Activated naive CD8-positive, alpha-beta T cell treated with anti-CD3 and anti-CD28 coated beads, Interleukin-2, amount 50 U/mL, for 16 hours (primary cell): ENCODE measurements at places on chromosomes 13 and 19.

- no peak for DNase-seq
Observed at GRCh38 chr13:33228648-33229445, 56.7 kb downstream of the STARD13 start.

- DNase-seq: no peak
Observed at GRCh38 chr13:20696073-20696472, 7.4 kb upstream of the IL17D start.

DNA sequence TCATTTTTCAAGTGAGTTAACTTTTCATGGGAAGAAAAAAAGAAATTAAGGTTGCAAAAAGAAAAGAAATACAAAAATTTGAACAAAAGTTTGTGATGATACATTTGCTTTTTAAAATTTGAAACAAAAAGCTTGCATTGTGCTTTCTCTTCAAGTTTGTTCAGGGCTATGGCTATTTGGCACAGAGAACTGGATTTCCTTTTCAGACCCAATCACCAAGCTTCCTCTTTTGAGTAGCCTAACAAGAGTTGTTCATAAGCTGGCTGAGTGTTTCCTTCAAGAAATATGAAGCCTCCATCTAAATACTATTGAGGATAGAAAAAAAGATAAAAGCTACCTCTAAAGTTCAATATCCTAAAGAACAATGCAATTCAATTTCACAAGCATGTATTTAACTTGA, 787.8 kb downstream of the LIG4 start:
- DNase-seq: no peak

- no peak for DNase-seq
Observed at GRCh38 chr13:74138241-74138640, 4.0 kb upstream of the KLF12 start.

DNA sequence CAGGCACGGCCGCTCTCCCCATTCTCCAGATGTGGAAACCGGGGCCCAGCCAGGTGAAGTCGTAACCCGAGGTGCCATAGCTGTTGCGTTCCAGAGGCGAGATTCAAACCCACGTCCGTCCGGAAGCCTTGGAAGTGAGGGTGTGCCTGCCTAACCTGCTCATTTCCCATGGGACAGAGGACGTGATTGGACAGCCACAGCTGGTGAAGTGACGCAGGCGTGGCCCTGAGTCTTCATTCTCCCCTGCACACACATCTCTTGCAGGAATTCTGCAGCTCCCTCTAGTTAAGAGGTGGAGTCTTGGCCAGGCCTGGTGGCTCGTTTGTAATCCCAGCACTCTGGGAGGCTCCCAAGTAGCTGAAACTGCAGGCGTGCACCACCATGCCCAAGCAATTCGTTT, 16.8 kb downstream of the MEIS3 start:
- no peak for DNase-seq

- no peak for DNase-seq
Observed at GRCh38 chr13:41394166-41394565, 63.2 kb upstream of the RGCC start.

GRCh38 chr13:25871389-25872125, 180.3 kb downstream of the SHISA2 start:
- no peak for DNase-seq

GRCh38 chr13:26220575-26220974, 1.5 kb downstream of the RNF6 start:
- no peak for DNase-seq

DNA sequence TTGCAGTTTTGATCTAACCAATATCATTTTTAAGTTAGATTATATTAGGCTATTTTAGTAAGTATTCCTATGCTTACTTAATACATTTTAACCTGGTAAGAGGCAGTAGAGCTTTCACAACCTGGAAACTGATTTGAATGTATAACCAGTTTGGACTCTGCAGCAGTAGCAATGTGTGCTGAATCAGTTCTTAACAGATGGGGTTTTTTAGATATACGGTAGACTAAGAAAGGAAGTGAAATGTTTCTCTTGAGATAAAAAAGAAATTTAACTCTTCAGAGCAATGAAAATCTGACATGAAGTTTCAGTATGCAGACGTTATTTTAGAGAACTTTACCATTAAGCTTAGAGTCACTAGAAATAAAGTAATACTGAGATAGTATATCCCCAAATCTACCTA, 2.7 kb downstream of the NBEA start:
- no peak for DNase-seq

GRCh38 chr19:12723381-12723640, 421 bp downstream of the TNPO2 start:
- DNase-seq: no peak

GRCh38 chr13:22455036-22455435, 725.7 kb upstream of the SGCG start:
- DNase-seq: no peak

- DNase-seq: no peak
Observed at GRCh38 chr13:29969286-29969685, 118.9 kb upstream of the UBL3 start.

GRCh38 chr13:96381681-96382080, 291.8 kb downstream of the HS6ST3 start:
- no peak for DNase-seq

- DNase-seq: no peak
Observed at GRCh38 chr13:31860002-31860401, 120.7 kb downstream of the RXFP2 start.

GRCh38 chr19:29923653-29924052, 18.4 kb upstream of the URI1 start:
- no peak for DNase-seq

- DNase-seq: no peak
Observed at GRCh38 chr13:39748961-39749360, 93.5 kb downstream of the COG6 start.

DNA sequence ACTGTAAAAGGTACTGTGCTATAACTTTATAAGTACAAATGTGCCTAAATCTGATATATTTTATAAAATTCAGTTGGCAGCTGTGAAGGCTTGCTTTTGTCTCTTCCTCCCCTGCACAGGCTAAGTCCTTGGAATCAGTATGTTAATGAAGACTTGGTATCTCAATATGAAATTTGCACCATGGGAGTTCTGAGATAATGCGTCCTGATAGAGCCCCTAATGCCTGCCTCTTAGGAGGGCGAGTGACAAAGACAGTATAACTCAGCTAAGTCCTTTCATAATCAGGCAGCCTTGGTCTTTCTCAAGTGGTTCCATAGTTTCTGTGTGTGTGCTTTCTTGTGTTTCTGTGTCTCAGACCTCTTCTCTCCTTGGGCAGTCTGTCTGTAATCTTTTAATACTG, 14.7 kb downstream of the LRCH1 start:
- no peak for DNase-seq

DNA sequence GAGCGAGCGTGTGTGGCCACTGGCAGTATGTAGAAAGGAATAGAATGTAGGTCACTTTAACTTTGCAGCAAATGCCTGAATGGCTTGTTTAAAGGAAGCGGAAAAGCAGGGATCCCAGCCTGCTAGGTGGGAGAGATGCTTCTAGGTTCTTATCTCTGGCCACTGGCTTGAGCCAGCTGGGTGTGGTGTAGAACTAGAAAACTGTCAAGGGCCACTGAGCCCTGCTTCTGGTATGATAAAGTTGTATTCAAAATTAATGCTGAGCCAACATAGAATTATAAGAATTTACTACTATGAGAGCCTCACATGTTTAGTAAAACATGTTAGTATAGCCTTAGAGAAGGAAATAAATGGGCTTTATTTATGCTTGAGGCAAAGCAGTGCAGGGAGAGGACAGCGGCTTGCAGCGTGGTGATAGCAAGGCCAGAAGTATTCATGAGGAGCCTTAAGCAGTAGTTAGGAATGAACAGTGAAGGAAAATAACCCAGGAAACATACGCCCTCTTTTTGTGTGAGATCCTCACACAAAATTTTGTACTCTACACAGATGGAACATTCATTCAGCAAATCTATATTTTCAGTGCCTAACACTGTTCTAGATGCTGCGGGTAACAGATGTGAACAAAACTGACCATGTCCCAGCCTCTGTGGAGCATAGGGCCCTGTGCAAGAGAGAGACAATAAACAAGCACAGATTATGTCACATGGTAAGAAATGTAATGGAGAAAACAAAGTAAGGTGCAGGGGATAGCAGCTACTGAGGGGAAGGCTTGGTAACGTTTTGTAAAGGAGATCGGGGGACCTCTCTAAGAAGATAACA, 863.2 kb downstream of the DIAPH3 start:
- no peak for DNase-seq

DNA sequence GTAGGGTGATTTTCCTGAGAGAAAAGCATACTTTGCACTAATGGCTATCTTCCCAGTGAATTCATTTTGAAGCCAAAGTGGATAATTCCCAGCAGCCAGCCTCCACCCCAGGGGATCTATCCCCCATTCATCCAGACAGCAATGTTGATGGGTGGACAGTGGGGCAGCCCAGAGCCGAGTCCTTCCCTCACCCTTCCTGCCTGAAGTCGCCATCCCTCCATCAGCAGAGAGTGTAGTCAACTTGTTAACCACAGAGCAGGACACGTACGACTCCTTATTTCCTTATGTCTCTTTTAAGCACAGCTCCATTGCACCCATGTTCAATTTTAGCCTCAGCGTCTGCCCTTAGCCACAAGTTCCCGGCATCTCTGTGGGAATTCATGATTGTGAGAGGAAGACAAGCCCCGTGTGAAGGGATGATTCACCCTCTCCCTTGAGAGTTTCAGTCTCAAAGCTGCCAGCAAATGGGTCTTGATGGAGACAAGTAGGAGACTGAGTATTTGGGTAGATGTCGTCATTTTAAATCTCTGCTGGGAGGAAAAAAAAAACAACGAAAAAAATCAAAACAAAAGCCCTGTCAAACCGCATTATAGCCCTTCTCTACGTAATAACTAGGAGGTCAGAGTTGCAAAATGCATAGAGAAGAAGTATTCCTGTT, 58.3 kb upstream of the MEDAG start:
- DNase-seq: no peak

- DNase-seq: no peak
Observed at GRCh38 chr13:97198753-97199152, 23.4 kb upstream of the MBNL2 start.

GRCh38 chr19:44722131-44723121, 23.5 kb downstream of the CEACAM16 start:
- DNase-seq: no peak

DNA sequence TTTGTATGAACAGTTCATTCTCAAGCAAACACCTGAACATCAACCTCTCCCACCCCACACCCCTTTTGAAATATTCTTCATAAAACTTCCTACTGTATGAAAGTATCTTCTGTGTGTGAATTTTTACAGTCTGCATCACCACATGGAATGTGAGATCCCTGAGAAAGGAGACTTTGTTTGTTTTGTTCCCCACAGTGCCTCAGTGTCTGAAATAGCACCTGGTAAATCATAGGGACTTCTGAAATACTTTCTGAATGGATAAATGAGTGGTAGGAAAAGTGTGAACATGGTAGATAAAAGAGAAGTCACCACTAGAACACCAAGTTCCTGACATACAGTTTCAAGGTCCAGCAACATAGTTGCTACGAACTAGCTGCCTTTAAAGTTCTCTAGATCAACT, 1071.2 kb downstream of the EFNB2 start:
- DNase-seq: no peak

DNA sequence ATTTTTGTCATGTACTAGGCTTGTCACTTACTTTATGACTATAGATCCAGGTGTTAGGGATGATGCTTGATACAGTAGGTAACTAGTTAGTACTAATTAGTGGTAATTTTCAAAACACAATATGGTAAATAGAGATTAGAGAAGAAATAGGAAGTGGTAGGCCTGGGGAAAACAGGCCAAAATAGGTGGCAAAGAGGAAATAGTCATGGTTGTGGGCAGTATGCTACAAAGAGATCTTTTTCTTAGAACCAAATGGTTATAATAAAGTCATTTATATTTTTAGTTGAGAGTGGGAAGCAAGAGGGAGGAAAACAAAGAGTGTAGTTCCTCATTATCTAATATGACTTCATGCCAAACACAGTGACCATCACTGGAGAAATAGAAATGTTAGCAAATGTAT, 9.1 kb upstream of the VWA8 start:
- no peak for DNase-seq

DNA sequence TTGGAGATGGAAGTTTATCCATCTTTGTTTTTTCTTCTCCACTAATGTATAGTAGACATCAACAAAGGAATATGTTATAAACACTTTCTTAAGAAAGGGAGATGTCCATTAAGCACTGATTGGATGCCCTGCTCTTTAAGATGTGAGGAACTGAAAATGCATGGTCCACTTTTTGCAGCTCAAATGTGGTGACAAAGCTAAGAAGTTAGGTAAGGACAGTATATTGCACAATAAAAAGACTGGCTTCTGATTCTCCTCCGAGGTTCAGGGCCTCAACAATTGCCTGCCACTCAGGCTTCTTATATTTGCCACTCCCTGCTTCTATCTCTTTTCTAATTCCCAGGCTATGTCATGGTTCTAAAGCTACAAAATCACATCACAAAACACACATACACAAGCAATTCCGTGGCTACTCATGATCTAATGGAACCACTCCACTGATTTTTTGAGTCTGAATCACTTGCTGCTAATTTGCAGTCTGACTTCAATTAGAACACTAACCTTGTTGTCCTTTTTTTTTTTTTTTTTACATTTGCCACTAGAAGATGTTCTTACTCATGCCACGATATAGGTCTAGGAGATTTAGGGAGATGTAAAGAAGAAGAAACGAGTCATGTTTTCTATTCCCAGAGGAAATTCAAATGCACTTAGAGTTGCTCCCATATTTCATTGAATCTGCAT, 29.6 kb upstream of the TNFSF11 start:
- no peak for DNase-seq

DNA sequence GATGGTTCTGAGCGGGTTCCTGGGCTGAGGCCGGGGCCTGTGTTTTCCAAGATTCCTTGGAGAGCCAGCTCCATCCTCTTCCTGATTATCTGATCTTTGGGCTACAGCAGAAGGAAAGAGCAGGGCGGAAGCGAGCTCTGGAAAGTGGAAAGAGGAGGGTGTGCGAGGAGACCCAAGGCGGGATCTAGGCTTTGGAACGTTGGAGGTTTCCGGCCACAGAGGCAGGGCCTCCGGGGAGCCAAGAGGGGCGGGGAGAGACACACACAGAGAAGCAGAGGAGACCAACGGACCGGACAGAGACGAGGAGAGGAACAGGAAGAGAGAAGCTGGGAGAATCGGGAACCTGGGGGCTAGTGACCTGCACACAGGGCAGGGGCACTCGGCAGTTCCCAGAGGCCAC, at the start of gene CLEC11A:
Gene CLEC11A, plus strand, starts transcription at position 296 of the 400 bp plus-strand sequence. CDS start 162 bp downstream, outside the sequence.
- DNase-seq: no peak

GRCh38 chr13:91704398-91704797, 306.0 kb downstream of the GPC5 start:
- DNase-seq: no peak

DNA sequence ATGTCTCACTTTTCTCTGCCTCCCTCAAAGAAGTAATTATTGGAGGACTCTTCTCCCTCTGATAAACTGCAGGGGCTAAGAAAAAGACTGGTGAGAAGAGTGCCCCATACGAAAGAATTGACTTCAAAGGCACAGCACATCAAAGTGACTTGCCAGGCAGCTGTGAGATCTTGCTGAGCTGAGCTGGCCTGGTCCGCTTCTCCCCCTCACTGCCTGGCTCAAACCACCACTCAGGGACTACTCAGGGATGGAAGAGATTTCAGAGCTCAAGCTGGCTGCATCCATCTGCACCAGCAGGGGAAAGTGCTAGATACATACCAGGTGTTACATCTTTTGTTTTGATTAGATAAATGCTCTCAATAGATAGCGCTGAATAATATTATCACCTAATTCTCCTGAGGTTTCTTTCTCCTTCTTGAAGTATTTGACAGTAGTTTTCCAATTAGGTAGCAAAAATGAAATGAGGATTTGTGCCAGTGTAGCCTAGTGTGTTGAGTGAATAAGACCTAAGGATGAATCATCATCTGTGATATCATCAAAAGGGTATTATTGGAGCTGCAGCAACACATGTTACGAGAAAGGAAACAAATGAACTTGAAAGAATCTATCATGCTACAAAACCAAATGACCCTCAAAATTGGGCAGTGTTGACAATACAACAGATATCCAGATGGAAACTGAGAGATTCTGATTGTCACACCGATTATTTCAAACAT, 379.8 kb downstream of the TBC1D4 start:
- no peak for DNase-seq
